NCI-H526 treated with DMSO at 0.1 percent for 48 hours (cell line): ENCODE measurements at places on chromosomes 7 and 10.

GRCh38 chr10:60717852-60718251, 60.4 kb upstream of the CDK1 start:
- no peak for DNase-seq

DNA sequence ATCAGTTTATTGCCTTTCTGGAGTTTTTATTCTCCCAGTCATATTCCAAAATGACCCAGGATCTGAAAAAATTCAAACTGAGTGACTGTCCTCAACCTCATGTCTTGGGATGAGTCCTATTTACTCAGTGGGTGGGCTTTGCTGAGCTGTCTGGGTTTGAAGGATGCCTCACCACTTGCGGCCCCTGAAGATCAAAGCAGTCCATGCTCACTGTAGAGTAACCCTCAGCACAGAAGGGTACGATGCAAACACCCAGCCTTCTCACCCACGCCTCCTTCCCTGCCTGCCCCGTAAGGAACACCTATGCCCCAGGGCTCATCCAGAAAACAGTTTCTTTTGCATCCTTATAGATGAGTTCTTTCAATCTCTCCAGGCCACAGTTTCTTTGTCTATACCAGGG, 42.2 kb upstream of the GRB10 start:
- DNase-seq: no peak

GRCh38 chr7:49099587-49100326, 175.4 kb downstream of the CDC14C start:
- no peak for DNase-seq

DNA sequence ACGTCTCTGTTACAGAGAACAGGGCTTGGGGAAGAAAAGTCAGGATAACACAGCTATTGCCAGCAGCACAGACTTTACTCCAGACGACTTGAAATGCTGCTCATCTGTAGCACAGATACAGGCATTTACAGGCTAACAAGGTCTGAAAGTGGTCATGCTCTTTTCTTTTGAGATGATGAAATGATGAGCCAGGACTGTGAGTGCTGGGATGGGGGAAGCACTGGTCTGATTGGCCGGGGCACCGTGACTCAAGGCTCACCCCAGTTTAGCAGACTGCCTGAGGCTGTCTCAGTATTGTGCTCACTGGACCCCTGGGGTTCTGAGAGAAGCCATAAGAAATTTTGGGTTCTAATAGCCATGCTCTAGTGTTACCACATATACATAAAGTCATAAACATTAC, 12.4 kb downstream of the SMKR1 start:
- DNase-seq: no peak
